Left renal cortex interstitium (tissue), 4 donors: ENCODE measurements at places on chromosomes 16 and 17. TPM values are rescaled to one million over a fixed set of nuclear protein-coding genes. Genes with fewer than 3 reads are reported as not detected.

DNA sequence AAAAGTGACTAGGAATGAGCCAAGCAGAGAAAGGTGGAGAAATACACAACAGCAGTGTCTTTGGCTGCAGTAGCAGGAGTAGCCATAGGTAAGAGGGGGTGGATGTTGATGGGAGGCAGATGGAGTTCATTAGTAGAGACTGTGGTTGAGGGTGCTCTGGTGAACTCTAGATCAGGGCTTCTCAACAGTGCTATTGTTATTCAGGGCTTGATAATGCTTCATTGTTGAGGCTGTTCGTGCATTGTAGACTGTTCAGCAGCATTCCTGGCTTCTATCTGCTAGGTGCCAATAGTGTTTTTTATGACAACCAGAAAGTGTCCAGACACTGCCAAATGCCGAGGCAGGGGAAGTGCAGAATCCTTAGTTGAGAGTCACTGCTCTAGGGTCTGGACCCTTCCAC lies 3.6 kb downstream of the ALKBH5 start:
- DNase-seq = no peak

GRCh38 chr17:31499771-31500554 lies 108.5 kb downstream of the RAB11FIP4 start:
- no peak for DNase-seq

GRCh38 chr16:74309789-74310781 lies 13.5 kb downstream of the PSMD7 start:
- DNase-seq = peak; percentile 21

Gene ITGA3
- 85.2 TPM for polyA plus RNA-seq

Gene TBC1D3
- polyA plus RNA-seq = not detected
